ENCODE measurements at places on chromosomes 3 and 15.

GRCh38 chr15:81161851-81162250, 27.8 kb downstream of the CFAP161 start:
- no peak for DNase-seq

DNA sequence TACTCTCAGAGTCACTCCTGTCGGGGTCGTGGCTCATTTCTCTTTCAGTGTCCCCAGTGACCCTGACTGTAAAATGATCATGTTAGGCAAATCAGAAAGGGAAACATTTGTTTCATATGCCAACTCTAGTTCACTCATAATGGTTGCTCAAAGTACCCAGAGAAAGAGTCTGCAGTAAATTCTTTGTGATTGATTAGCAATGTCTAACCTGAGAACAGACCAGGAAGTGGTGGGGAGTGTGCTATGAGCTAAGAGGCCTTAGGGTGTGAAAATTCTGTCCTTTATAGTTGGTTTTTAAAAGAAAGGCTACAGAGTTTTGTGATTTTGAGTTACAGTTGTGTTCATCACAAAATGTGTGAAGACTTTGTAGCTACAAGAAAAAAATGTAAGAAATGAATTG, 108.9 kb downstream of the EDEM1 start:
- DNase-seq = no peak

GRCh38 chr3:66066963-66067617, 28.4 kb upstream of the MAGI1 start:
- DNase-seq = no peak

GRCh38 chr3:197366301-197367044, 68.1 kb upstream of the DLG1 start:
- no peak for DNase-seq

GRCh38 chr3:39927479-39927878, 118.1 kb downstream of the MYRIP start:
- DNase-seq = no peak

DNA sequence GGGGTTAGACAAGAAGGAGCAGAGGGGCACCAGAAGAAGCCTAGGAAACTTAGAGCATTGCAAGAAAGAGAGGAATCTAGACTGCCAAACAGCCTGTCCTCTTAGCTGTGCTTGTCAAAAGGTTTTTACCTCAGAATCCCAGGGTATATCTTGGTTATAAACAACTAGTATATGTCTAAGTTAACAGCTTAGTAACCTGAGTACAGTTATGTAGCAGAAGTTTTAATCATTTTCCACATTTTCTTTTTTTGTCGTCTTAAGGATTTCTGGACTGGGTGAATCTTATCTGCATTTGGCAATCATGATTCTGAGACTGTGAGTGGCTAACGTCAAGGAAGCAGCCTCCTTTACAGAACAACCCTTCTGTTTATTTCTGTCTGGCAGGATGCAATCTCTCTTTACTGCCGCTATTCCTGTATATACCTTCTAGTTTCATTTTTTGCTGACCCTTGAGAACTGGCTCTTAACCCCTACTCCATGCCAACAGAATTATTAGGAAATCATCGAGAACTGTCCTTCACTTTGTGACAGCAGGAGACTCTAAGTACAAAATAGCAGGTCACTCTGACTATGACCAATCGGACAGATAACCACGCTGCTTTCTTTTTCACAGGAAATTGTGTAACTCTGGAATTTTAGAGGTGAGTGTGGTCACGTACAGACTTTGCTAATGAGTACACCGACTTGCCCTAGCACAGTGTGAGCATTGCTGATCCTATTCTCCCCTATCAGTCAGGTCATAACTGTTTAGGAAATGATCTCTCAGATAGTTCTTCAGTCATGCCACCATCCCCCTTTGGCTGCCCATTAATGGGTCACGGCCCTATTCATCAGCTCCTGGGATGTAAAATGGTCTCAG, 3.3 kb upstream of the CP start:
- DNase-seq = peak; percentile 63

DNA sequence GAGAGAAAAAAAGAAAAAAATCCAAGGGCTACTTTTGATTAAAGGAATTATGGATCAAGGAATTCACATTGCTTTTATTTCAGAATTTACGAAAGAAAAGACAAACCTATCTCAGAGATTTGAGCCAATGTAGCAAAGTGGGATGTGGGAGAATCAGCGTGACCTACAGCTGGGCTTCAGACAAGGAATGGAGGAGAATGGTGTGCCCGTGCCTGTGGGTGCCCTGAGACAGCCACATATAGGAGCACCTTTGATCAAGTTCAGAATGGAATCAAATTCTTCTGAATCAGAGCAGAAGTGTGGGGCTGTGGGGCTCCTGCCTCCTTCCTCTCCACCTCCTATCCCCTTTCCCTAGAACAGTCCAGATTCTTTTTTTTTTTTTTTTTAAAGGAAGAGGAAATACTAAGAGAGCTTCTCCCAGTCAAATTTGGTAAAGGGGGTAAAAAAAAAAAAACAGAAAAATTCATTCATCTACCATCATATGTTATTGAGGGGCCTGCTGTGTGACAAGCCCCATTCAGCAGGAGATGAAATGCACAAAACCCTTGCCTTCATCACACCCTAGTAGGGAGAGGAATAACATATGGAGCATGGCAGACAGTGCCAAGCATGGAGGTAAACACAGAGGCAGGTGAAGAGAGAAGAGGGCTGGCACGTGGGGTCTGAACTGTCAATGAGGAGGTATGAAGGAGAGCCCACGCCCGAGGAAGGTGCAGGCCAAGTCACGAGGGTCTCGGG, 25.0 kb upstream of the MUSTN1 start:
- no peak for DNase-seq

DNA sequence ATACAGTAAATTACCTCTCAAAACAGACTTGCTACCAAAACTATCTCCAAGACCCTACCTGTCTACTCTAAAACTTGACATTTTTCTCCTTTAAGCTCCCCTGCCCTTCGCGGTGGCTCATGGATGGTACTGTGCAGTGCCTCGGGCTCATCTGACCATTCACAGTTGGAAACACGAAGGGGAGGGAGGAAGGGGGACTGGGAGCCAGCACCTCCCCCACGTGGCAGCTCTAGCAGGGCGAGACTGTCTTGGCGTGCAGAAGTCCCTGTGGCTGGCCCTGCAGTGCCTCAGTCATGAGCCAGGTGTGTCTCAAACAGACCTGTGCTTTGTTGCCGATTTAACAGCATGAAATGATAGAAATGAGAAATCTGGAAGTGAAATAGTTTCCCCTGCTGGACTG, 372.0 kb downstream of the GABRG3 start:
- DNase-seq = no peak

DNA sequence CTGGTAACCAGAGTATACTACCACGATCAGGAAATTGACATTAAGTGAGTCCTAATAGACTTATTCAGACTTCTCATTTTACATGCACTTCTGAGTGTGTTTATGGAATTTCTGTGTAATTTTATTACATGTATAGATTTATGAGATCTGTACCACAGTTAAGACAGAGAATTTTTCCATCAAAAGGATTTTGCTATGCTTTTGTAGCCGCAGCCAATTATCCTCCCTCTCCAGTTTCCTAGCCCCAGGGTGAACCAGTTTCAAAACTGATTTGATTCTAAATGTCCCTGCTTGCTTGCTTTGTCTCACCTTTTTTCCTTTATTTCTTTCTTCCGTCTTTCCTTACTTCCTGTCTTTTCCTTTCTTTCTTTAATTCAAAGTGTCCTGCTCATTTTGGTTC, 661.2 kb upstream of the BCHE start:
- no peak for DNase-seq

DNA sequence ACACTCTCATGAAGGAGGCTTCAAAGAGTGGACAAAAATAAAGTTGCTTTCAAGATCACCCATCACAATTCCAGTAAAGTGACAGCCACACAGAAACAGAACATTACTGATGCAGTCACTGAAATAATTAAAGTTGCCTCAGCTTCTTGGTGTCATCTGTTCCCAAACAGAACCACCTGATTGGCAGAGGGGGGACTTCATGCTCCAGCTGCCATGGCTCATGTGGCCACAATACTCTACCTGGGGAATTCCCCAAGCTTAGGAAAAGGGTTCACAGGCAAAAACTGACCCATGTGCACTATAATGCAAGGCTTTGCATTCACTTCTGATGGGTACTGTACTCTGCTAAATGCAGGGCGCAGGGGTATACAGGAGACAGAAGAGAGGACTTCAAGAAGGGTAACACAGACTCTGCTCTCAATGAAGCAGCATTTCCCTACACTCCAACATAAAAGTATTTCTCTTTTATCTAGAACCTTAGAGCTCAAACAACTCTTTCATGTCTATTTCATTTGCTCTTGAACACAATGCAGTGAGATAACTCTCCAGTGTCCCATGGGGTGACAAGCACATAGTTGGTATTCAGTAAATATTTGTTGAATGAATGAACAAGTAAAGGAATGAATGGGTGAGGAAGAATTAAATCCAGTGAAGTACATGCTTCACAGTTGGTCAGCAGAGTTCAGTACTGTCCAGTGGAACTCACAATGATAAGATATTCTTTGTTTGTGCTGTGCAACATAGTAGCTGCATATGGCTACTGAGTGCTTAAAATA, 8.6 kb upstream of the CTNNB1 start:
- no peak for DNase-seq

- no peak for DNase-seq
Measured at GRCh38 chr3:85297291-85297690, 338.5 kb downstream of the CADM2 start.

GRCh38 chr15:75389791-75390382, 21.5 kb upstream of the MAN2C1 start:
- no peak for DNase-seq

GRCh38 chr3:53818221-53819162, 27.7 kb downstream of the CHDH start:
- no peak for DNase-seq

DNA sequence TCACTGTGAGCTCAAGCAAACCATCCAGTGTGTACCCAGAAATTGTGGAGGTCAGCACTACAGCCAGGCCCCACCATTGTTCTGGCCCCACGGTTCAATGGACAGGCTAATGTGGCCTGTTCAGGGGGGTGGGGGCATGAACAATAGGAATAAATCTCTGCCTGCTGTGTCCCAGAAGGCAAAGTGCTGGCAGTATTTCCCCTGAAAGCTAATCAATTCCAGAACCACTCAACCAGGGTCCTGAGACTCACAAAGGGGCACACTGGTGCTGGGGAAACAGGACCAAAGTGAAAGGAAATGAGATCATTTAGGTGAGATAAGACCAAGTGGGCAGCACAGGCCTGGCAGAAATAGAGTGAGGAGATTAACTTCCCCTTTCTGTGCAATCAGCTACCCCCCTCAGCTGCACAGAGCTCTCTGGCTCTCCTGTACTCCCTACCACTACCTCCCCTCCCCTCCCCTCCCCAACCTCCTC, 11.5 kb downstream of the CRYGS start:
- DNase-seq = no peak

GRCh38 chr3:80677796-80678195, 910.0 kb upstream of the ROBO1 start:
- peak; percentile 32 for DNase-seq

DNA sequence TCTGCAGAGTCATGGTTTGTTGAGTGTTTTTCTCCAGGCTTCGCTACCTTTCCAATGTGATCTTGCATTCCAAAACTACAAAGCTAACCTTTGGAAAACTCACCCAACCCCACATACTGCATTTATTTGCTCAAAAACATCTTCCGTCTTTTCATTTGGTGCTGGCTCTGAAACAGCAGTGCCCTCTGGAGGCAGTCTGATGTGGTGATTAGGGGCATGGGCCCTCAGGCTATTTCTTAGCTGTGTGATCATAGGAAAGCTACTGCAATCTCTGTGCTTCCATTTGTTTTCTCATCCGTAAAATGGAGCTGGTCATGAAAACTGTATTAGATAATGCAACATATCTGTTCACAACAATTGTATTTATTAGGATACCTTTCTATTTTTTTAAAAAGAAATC, 47.0 kb downstream of the MTHFS start:
- DNase-seq = no peak

DNA sequence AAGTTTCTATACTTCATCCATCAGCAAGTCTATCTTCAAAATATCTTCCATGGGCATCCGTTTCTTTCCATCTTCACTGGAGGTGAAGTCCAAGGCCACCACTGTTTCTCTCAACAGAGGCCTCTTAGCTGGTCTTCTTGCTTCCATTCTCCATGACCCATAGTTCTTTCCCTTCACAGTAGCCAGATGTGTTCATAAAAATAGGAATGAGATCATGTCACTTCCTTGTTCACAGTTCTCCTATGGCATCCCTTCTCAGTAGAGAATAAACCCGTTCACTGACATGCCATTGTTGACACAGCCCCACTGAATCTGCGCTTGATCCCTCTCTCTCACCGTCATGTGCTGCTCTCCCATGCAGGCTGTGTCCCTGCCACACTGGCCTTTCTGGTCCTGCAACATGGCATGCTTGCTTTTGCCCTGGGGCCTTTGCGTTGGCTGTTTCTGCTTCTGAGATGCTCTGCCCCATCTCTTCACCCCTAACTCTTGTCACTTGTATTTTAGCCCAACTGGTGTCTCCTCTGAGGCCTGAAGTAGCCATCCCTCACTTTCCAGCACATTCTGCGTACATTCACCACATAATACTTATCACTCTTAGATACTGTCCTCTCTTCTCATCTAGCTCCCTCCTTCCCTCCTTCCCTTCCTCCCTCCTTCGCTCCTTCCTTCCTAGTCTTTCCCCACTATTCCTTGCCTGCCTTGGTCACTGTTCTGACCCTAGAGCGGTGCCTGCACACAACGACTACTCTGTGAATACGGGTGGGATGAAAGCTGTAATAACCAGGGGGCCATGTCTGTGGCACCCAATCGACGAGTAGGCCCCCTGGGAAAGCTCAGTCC, 42.0 kb downstream of the STARD5 start:
- DNase-seq = no peak

DNA sequence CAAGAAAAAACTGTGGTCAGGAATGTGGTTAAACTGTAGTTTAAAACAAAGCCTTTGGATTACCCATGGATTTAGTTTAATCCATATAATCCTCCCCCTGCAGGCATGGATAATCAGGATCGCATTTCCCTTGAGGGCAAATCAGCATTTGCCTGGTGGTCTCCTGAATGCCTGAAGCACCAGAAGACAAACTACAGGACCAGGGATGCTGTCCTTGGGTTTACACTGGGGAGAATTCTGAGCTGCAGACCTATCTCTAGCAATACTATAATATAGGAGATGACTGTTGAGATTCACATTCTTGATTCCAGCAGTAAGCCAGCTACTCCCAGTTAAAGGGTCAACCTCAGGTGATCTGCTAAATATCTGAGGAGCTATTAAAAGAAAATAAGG, 10.6 kb downstream of the PIK3CB start:
- DNase-seq = peak; percentile 26

DNA sequence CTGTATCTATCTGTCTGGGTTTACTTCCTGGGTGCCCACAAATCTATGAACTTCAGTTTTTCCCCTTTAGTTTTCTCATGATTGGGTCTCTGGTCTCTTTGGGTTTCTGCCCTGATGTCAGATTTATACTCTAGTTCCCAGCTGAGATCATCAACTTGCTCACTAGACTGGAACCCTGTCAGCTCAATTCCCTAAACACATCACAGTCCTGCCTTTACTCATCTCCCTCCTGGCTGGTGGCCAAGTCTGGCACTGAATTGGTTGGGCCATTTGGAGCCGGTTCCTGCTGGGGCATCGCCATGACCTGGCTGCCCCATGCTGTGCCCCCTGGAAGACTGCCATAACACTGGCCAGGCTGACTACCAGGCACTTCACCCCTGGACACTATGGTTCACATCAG, 345.3 kb downstream of the CHST2 start:
- DNase-seq = no peak

- no peak for DNase-seq
Measured at GRCh38 chr3:178120367-178120766, 415.9 kb upstream of the KCNMB2 start.

Measured in HTR-8/SVneo (cell line).